ENCODE measurements at places on chromosomes 5 and 9.

- DNase-seq: no peak
Measured at GRCh38 chr5:177035976-177036375, 13.5 kb downstream of the ZNF346 start.

- no peak for DNase-seq
Measured at GRCh38 chr9:91755761-91756509, 194.1 kb downstream of the ROR2 start.

- DNase-seq: no peak
Measured at GRCh38 chr5:77620405-77620804, 18.1 kb downstream of the OTP start.

GRCh38 chr9:109114670-109115069 is 5.1 kb downstream of the TMEM245 start:
- no peak for DNase-seq

DNA sequence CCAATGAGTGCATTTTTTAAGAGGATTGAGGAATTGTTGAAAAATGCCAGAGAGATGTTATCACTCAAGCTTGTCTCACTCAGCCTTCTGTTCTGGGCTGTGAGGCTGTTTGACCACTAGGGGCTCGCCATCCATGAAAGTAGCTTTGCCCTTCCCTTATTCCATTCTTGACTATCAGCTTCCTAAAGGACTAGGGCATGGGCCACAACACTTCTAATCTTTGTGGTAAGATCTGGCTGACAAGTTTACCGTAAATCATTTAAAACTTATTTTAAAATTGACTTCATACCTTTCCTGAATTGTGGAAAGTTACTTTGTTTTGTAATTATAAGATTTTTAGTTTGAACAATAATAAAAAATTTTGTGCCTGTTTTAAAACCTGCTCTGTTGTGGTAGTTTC is 49.5 kb downstream of the TJP2 start:
- DNase-seq: peak; percentile 78

- DNase-seq: no peak
Measured at GRCh38 chr5:64269164-64269563, 103.5 kb downstream of the RNF180 start.

DNA sequence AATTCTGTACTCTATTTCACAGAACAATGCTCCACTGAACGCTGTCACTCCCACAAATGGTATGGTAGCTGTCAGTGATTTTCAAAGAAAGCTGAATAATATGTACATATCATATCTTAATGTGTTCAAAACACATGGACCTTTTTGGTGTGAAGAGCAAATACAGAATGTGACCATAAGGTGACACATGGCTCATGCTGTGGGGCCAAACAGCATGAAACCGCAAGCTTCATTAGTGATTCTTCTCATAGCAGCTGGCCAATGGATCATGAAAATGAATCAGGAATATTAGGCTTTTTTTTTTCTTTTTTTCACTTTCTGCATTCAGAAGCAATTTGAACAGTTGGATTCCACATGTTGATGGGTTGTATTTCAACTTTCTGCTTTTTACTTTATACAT is 54.9 kb upstream of the CDH9 start:
- no peak for DNase-seq

DNA sequence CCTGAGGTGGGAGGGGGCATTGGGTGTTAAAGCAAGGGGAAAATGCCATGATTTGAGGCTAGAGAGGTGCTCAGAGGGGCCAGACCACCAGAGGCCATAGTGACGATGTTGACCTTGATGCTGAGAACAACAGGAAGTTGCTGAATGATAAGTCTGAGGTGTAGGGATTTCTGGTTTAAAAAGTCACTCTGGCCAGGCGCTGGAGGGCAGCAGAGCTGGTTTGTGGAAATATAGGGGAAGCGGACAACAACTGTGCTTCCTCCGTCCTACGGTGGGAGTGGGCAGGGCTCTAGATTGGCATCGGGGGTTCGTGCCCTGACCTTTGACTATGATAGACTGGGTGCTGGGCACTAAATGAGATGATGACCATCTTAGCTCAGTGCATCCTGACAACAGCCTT is 44.7 kb downstream of the STOM start:
- DNase-seq: no peak

GRCh38 chr5:154476354-154477205 is 1.4 kb downstream of the HAND1 start:
- no peak for DNase-seq

DNA sequence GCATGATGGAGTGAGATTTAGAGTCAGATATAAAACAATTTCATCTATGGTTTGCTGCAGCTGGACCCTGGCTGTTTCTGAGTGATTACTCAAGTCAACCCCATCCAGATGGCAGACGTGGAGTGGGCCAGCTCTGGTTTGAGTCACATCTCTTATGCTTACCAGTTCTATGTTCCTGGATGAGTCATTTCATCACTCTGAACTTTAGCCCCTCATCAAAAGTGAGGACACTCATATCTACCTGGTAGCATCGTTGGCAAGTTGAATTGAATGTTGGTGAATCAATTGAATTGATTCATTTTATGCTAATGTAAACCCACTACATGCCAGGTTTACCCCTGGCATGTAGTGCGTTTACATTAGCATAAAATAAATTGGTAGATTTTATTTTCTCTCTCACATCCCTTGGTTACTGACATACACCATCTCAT is 176.4 kb downstream of the FGF18 start:
- no peak for DNase-seq
